ENCODE measurements at places on chromosomes 16 and 17.

- DNase-seq: no peak
Observed at GRCh38 chr17:16258901-16259300, 41.9 kb downstream of the PIGL start.

DNA sequence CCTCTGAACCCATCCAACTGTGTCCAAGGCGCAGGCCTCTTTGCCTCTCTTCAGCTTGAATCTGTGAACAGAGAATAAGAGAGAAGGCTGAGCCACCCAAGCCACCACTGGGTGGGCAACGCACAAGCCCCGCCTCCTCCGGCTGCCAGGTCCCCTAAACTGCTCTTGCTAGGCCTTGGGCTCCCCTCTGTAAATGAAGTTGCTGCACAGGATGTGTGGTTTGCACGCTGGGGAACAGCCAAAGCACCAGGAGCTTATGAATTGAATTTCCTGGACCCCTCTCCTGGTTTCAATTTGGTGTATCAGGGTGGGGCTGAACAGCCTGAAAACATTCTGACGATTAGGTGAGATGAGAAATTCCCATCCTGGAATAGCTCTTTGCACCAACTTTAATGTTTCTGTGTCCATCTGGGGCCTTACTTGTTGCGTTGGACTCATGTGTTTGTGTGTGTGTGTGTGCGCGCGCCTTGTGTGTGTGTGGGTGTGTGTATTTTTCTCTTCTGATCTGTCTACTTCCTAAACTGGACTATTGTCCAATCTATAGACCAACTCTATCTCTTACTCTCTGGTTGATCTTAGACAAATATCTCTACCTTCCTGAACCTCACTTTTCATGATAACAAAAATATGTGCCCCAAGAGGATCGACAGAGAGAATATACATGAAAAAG is 2.3 kb downstream of the CCL1 start:
- DNase-seq: no peak

GRCh38 chr17:38711792-38712571 is 6.9 kb downstream of the MLLT6 start:
- no peak for DNase-seq

GRCh38 chr17:38844261-38844757 is 9.2 kb downstream of the RPL23 start:
- DNase-seq: no peak

DNA sequence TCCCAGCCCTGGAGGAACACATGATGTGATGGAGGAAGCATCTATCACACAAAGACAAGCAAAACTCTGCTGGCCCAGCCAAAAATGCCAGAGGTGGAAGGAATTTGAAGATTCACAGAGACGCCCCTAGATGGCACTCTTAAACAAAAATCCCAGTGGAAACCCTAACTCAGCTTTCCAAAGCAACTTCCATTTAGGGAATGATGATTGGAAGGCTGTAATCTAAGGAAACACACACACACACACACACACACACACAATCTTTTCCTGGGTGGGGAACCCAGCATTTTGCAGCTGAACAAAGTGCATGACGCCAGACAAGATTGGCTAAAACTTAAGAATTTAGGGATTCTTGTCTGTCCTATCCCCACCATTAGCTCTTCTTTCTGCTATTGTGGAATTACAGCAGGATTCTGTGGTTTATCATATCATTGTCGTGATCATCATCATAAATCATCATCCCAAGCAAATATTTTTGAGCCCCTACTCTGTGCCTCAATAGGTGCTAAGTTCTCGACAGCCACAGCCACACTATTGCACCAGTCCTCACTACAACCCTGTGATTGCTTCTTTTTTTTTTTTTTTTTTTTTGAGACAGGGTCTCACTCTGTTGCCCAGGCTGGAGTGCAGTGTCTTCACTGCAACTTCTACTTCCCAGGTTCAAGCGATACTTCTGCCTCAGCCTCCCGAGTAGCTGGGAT is 1.6 kb upstream of the LDAF1 start:
- no peak for DNase-seq

GRCh38 chr16:65066651-65067050 is 55.2 kb downstream of the CDH11 start:
- DNase-seq: no peak

All from stimulated activated naive CD4-positive, alpha-beta T cell treated with Interleukin-2 at 50 U/mL for 16 hours (primary cell).